ENCODE measurements at places on chromosomes 12 and 14.
A peak's percentile ranks its signal among the peaks of the same experiment; 100 is the strongest.

DNA sequence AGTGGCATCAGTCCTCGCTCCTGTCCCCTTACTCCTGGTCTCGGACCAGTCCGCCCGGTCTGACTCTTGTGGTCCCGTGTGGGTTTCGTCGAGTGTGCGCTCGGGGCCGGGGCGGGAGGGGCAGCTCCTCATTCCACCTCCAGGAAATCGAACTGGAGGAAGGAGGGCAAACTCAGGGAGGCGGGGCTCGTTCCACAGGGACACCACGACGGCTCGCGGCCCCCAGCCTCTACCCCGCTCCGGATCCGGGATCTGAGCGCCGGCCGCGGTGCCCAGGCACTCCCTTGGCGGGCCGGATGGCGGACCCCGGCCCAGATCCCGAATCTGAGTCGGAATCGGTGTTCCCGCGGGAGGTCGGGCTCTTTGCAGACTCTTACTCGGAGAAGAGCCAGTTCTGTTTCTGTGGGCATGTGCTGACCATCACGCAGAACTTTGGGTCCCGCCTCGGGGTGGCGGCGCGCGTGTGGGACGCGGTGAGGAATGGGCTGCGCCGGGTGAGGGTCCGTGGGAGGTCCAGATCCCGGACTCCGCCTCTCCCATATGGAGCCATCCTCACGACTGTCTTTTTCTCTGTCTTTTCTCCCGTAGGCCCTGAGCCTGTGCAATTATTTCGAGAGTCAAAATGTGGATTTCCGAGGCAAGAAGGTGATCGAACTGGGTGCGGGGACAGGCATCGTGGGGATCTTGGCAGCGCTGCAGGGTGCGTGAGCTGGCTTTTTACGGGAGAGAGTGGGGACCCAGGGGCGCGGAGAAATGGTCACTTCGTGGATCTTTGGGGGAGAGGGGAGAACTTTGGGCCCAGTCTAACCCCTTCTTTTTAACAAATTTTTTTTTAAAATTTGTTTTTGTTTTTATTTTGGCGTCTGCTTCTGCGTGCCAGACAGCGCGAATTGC is at the start of gene EEF1AKMT3:
EEF1AKMT3 (plus strand) TSS at position 186 of the 894 bp plus-strand sequence; CDS start at position 297, 111 bp downstream.
- DNase-seq, result no peak

DNA sequence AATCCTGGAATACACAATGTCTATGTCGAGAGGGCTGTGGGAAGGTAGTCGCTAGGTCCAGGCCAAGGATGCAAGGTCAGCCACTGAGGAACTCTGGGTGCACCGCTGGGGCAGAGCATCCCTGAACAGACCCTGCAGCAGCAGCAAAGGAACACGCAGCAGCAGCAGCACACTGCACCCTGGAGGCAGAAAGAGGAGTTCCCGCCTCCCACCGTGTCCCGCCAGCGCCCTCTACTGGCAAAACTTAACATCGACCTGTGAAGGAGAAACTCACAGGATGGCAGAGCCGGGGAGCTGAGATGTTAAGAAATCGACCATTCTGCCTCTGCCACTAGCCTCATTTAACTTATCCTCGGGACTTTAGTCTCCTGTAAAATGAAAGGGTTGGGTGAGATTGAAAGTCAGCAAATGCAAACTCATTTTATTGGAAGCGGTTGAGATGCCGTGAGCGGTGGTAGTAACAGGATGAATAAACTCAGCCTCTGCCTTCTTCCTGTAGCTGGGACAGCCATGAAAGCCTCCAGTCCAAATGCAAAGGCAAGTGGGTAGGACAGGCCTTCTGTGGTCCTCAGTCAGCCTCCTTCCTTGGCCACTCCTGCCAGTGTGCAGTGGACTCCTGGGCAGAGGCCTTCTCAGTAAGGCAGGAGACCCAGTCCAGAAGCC is 45.6 kb downstream of the STAB2 start:
- peak; percentile 85 for DNase-seq

- peak; percentile 75 for DNase-seq
These were observed 449.9 kb downstream of the DPF3 start for GRCh38 chr14:72443991-72444441.

DNA sequence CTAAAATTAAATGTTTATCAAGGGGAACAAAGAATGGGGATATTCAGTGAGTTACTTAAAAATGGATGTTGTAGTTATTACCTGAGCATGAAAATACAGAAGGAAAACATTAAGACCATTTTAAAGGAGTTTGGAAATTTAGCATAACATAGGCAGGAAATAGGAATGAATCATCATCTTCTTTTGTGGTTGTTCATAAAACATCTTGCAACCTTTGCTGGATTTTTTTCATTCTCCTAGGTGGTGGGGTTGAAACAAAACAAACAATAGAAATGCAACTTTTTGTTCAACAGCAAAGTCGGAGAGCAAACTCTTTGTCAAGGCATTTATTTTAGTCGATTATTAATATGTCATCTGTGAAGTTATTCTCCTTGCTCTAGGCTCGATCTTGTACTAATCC is 275.1 kb downstream of the IPO8 start:
- DNase-seq, result no peak

DNA sequence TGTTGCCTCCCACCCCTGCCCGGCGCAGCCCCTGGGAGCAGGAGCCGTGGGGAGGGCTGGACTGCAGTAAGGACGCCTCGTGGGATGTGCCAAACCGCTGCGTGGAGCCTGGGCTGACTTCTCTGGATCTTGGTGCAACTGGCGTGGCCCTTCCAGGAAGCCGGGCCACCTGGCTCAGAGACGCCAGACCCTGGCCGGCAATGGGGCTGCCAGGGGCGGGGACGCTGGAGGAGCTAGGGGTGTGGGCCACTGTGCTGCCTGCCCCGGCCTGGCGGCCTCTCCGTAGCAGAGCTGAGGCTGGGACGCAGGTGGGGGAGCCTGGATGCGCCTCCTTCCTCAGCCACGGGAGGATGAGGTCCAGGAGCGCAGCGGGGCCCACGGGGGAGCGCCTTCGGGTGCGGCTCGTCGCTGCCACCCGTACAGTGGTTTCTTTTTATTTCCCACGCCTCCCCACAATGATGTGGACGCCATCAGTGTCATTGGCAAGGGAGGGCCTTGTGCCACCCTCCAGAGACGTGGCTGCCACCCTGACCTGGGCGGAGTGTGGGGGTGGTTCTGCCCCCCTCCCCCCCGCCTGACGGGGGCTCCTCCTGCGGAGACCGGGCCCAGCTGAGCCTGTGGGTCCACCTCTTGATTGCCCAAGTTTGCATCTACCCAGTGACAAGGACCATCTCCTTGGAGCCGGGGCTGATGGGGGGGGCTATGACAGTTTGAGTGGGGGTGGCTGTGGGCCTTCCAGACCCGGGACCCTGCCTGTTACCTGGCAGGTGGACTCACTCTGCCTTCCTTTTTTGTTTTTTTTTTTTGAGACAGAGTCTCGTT is 11.3 kb downstream of the DDX51 start:
- no peak for DNase-seq
